ENCODE measurements at places on chromosomes 5 and 9. TPM values are rescaled to one million over a fixed set of nuclear protein-coding genes. Genes with fewer than 3 reads are reported as not detected.

Gene PHYHD1
- 5.5 TPM for total RNA-seq

Gene BHMT2
- 8.9 TPM for total RNA-seq

Gene PKD2L2
- total RNA-seq = not detected

Gene KIF12
- total RNA-seq = not detected

Gene CNTNAP3B
- total RNA-seq = 2.6 TPM

Gene DMGDH
- 1.9 TPM for total RNA-seq

Gene AJM1
- total RNA-seq = not detected

Gene C1QTNF3
- total RNA-seq = 2.0 TPM

Gene TTLL11
- 4.3 TPM for total RNA-seq

Gene PLCXD3
- 5.7 TPM for total RNA-seq

Gene SHISAL2B
- total RNA-seq = not detected

Gene NSG2
- not detected for total RNA-seq

Gene CCDC180
- total RNA-seq = 0.29 TPM

Gene OSMR
- total RNA-seq = 33.1 TPM

Gene SLC27A6
- 0.18 TPM for total RNA-seq
